CD4-positive, alpha-beta T cell treated with Interleukin-1 beta for 1 hour (primary cell): ENCODE measurements at places on chromosomes 16 and 17.
A peak's percentile ranks its signal among the peaks of the same experiment; 100 is the strongest.

DNA sequence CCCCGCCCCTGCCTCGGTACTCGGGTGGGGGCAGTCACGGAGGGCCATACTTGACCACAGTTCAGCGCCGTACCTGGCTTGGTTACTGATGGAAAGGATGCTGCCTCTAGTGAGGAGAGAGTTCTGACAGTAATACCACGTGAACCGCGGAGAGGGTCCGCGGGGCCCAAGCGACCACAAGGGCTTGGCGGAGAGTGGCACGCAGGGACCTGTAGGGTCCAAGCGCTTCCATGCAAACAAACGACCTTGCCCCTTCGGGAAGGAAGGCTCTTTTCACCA lies 9.2 kb downstream of the KDM6B start:
- DNase-seq = no peak

DNA sequence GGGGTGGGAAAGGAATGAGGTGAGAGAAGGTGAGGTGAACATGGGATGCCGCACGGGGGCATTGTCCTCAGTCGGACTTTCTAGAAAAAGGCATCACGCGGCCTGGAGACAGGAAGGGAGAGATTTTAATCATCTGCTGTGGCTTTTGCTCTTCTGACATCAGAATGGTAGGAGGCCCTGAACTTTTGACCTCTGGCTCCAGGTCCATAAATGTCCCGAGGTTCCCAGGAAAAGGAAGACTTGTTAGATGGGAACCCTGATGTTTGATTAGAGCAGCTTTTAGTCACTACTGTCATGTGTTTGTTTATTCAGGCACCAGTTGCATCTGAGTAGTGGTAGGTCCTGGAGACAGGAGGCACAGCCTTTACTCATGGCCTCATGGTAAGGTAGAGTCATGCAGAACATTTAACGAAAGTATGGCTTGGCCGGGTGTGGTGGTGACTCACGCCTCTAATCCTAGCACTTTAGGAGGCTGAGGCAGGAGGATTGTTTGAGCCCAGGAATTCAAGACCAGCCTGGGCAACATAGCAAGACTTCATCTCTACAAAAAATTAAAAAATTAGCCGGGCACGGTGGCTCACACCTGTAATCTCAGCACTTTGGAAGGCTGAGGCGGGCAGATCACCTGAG lies 203.1 kb downstream of the MSI2 start:
- DNase-seq = no peak

DNA sequence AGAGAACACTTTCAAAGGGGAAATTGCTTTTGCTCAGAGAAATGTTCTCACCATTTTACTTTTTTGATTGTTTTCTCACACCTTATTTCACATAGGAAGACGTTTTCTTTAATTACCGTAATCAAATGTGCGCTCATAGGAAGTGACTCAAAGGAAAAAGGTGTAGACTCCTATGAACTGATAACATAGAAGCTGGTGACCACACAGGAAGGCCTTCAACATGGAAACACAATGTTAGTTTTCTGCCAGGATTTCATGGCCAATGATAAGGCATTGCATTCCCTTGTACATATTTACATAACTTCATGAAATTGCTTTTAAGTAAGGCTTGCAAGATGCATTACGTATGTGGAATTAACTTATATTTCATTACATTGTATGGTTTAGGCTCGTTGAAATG lies 40.9 kb upstream of the KCNJ16 start:
- no peak for DNase-seq

GRCh38 chr17:78555746-78556401 lies 21.3 kb downstream of the DNAH17 start:
- no peak for DNase-seq

DNA sequence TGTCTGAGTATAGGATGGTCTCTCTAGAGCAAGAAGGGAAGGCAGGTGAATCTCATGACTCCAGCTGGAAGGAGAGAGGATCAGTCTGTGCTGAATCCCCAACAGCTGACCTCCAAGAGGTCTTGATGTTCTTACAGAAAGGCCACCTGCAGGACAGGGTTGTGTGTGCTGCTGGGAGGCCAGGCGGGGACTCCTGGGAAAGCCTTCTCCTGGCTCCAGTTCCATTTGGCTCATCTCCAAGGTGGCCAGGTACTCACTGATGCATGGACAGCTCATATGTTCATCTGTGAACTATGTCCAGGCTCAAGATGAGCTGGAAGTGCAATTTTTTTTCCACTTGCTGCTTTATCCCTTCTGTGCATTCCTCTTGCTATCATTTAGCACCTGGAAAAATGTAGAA lies 730.2 kb upstream of the RBFOX1 start:
- no peak for DNase-seq

DNA sequence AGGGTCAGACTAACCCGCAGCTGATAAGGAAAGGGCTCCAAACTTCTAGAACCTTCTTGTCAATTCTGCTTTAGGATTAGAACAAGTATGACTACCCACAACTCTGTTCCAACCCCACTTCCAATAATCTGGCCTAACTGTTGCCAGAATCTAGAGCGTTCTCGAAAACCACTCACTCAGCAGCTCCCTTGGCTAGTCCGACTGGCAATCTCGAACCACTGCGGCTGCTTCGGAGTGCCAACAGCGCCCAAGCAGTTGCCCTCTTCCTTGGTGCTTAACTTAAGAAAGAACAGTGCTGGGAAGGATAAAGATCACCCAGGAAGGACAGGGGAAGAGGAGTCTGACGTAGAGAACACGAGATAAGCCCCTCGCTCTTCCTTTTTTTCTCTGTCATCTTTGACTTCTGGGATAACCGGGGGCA lies 818 bp downstream of the DNAJC7 start:
- DNase-seq = peak; percentile 13

- DNase-seq = no peak
Measured at GRCh38 chr17:17150448-17150800, 55.7 kb downstream of the PLD6 start.

DNA sequence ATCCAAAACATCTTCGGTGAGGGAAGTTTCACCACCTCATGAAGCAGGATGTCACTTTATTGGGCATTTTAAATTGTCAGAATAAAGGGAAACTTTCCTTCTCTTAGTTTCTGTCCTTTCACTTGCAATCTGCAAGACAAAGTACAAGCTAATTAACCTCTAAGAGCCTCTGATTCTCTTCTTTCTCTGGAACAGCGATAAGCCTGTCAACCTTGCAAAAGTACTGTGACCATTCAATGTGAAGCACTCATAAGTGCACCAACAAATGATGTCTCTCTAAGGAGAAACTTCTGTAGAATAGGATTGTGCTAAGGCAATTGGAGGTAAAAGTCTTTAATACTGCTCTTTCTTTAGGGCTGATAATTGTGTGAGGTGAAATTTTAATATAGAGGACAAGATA lies 1622.3 kb downstream of the CDH8 start:
- no peak for DNase-seq

DNA sequence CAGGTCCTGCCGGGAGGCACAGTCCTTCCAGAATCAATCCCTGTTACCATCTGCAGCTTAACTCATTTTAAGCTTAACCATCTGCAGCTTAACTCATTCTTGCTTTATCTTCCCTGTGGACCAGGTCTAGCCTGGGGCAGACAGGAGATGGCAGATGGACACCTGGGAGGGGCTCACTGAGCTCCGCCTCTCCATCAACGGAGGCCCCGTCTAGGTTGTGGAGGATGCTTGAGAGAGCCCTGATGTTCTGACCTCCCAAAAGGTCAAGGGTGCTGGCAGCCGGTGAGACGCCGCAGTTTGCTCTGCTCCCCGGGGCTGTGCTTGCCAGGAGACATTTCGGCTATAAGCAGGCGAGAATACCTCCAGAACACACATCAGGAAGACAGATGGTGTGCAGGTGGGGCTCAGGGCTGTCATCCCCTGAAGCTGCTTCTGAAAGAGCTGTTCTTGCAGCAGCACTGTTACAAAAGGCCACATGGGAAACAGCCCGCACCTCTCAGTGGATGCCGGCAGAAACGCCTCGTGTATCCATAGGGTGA lies 41.3 kb downstream of the BAIAP2 start:
- DNase-seq = no peak

DNA sequence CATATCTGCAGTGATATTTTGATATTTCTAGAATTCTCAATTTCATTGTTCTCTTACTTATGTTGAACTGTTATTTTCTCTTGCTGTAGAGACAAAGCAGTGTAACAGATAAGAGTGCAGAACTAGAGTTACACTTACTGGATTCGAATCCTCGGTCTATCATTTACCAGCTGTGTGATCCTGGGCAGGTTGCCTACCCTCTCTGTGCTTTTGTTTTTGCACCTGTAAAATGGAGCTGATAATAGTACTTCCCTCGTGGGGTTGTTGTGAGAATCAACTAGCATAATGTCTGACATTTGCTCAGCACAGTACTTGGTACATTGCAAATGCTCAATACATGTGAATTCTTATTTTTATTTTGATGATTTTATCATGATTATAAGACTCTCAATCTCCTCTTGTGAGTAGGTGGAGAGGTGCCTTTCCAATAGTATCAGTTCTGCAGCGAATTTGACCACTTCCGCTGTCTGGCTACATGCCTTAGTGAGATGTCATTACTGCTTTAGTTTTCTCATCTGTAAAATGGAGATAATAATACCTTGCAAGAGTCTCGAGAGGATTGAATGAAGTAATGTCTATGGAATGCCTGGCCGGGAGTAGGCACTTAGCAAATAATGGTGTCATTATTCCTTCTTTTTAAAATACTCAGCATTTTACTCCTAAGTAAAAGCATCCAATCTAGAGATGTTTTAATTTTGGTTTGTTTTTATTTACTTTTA lies 312.2 kb upstream of the MAF start:
- no peak for DNase-seq

DNA sequence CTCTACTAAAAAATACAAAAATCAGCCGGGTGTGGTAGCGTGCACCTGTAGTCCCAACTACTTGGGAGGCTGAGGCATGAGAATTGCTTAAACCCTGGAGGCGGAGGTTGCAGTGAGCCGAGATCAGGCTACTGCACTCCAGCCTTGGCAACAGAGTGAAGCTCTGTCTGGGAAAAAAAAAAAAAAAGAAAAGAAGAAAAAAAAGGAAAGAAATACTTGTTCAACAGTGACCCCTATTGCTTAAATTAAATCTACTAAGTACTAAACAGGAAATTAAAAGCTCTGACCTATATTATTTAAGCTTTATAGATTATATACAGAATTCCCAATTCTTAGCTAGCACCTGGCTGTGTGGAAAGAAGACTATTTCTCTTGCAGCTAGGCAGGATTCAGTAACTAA lies 48.9 kb downstream of the FBXL20 start:
- no peak for DNase-seq

- DNase-seq = no peak
Measured at GRCh38 chr17:67649891-67650290, 67.8 kb upstream of the NOL11 start.

DNA sequence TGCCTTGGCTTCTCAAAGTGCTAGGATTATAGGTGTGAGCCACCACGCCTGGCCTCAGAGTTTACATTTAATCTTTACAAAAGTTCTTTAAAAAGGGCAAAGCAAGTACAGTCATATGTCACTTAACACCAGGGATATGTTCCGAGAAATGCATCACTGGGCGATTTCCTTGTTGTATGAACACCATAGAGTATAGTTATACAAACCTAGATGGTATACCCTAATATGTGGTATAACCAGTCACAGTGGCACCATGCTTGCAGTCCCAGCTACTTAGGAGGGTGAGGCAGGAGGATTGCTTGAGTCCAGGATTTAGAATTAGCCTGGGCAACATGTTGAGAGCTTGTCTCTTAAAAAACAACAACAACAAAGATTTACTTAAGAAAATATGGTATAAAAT lies 51.3 kb downstream of the NFATC3 start:
- no peak for DNase-seq

GRCh38 chr16:51137097-51137496 lies 14.0 kb downstream of the SALL1 start:
- no peak for DNase-seq

GRCh38 chr16:78161023-78161729 lies 61.7 kb downstream of the WWOX start:
- DNase-seq = no peak

- DNase-seq = no peak
Measured at GRCh38 chr17:63549289-63549945, 860 bp upstream of the DCAF7 start.

DNA sequence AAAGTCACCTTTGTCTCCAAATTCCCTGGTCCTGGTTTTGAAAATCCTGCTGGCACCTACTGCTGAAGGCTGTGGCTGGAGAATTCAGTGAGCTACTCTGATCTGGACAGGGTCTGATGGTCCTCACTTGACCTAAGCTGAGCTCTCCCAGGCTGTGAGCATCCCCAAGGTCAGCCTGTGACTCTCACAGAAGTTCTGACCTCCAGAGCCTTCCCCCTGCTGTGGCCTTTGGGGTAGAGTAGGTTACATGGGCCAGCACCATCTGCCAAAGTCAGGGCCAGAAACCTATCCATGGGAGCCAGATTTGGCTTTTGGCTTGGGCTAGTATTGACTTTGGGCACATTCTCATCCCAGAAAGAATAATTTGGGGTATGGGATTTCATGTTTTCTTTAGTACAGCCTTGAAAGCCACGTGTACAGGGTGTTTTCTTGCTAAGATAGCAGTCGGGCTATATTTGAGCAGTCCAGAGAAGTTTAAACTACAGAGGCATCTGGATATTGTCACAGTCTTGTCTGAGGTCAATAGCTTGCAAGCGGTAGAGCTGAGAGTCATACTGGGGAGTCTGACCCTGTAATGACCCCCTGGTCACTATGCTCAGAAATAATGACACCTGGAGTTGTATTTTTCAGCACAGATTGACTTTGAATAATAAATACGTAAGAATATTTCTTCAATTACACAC lies 6.2 kb upstream of the AGRP start:
- DNase-seq = no peak

GRCh38 chr16:88742896-88743605 lies 36.7 kb downstream of the CTU2 start:
- DNase-seq = no peak

DNA sequence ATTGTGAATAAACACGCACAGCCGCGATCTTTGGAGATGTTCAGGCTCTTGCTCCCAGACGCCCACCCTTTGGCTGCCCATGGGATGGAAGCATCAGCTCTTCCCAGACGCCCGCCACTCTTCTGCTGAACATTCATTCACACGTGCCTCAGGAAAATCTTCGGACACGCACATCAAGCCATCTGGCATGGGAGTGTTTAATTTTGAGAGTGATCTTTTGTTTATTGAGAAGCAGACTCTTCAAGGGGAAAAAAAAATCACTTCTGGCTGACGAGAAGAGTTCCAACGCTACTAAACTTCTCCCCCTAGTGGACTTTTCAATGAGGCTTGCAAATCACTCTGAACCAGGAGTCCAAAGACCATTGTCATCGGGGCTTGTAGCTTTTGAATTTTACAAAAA lies 62.0 kb upstream of the NUDT7 start:
- DNase-seq = no peak

DNA sequence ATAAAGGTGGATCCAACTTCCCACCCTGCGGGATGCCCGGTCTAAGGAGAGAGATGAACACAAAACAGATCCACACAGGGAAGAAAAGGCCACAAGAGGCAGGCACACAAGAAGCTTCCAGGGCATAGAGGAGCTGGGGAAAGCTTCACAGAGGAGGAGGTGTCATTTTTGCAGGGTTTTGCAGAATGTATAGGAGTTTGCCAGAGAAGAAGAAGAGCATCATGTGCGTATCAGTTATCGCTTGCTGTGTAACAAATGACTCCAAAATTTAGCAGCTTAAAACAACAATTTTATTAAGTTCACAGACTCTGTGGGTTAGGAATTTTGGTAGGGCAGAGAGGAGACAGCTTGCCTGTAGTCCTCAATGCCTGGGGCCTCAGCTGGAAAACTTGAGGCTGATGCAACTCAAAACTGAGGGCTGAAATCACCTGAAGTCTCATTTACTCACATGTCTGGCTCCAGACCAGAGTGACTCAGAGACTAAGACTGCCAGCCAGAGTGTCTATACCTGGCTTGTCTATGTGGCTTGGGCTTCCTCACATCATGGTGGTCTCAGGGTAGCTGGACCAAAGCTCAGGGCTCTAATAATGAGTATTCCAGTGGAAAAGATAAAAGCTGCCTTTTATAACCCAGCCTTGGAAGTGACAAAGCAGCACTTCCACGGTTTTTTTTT lies 33.9 kb upstream of the ZNF423 start:
- DNase-seq = no peak
